ENCODE measurements at places on chromosomes 2 and 18. TPM values are rescaled to one million over a fixed set of nuclear protein-coding genes. Genes with fewer than 3 reads are reported as not detected.

GRCh38 chr2:197672371-197672893 lies 3.0 kb downstream of the RFTN2 start:
- no peak for DNase-seq

KIAA1328 gene
- 8.2 TPM for total RNA-seq

GRCh38 chr2:36971990-36972389 lies 5.7 kb upstream of the STRN start:
- no peak for DNase-seq

BMP10 gene
- not detected for total RNA-seq

ARMC9 gene
- total RNA-seq = 4.0 TPM

MTCL1 gene
- 0.06 TPM for total RNA-seq

GRCh38 chr18:30999887-31000628 lies 42.5 kb downstream of the DSC3 start:
- DNase-seq = no peak

- DNase-seq = no peak
These were observed 11.6 kb upstream of the ACKR3 start for GRCh38 chr2:236558036-236558435.

PPM1B gene
- 40.6 TPM for total RNA-seq

- no peak for DNase-seq
These were observed 50.2 kb upstream of the DTNA start for GRCh38 chr18:34659579-34660517.

DNA sequence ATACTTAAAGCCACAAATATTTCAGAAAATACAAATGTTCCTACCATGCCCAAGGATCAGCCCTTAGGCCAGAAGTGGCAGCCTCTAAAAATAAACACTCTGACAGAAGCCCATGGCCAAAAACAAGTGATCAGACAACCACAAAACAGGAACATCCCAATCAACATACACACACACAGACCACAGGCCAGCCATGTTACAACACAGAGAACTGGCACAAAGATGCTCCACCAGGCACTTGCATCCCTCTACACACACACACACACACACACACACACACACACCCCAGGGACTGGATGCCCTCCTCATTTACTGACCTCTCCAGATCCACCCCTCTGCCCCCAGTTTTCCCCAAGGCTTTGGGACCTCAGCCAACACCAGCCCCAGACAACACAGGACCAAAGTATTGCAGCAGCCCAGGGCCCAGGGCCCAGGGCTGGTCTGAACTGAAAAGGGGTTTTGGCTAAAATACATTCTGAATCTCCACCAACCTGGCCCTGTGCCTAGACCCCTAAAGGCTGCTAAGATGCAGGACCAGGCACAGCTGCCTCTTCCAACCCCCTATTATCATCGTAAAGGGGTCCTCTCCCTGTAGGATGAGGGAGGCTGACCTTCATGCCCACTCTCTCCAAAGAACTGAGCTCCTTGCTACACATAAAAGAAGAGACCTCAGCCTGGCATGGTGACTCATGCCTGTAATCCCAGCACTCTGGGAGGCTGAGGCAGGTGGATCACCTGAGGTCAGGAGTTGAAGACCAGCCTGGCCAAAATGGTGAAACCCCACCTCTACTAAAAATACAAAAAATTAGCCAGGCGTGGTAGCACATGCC lies 151.4 kb downstream of the TNS1 start:
- DNase-seq = no peak

KLHL14 gene
- total RNA-seq = not detected

DNA sequence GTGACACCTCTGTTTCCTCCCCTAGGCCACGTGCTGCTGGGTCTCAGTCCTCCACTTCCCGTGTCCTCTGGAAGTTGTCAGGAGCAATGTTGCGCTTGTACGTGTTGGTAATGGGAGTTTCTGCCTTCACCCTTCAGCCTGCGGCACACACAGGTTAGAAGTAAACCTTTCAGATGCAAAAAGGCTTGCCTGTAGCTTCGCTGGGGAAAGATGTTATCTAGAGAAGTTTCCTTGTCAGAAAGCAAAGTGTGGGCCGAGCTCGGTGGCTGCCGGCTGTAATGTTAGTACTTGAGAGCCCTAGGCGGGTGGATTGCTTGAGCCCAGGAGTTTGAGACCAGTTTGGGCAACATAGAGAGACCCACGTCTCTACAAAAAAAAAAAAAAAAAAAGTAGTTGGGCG lies 16.7 kb downstream of the IL1R2 start:
- no peak for DNase-seq

GRCh38 chr2:46686811-46687210 lies 207.4 kb downstream of the TMEM247 start:
- no peak for DNase-seq

DNA sequence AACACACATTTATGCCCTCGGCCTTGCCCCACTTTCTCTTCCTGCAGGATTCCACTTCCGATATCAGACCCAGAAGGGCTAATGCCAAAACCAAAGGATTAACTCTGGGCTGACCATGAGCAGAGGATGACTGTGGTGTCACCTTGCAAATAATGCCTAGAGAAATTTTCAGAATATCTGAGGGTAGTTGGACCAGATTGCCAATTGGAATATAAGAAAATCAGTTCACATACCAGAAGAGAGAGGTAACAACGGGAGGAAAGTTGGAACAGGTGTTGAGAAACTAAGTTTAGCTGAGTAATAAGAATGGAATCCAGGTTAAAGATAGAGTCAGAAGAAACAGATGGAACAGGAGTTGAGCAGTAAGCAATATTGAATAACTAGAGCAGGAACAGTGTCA lies 232.7 kb upstream of the UBE2E3 start:
- DNase-seq = no peak

DNA sequence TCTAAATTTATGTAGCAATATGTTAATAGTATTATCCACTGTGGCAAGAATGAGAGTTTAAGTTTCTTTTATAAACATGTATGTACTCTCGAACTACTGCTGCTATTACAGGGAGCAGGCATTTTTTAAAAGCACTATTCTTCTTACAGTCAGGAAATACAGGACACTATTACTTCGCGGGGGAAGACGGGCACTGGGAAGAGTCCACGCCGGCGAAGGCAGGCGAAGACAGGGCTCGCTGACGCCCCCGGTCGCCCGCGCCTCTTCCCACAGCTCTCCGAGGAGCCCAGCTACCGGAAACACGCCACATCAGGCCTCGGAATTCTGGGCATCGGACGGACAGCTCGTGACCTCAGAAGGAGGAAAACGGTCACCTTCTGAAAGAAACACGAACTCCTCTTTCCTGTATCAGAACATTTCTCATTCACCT lies 90.2 kb downstream of the FAM161A start:
- DNase-seq = no peak

DNA sequence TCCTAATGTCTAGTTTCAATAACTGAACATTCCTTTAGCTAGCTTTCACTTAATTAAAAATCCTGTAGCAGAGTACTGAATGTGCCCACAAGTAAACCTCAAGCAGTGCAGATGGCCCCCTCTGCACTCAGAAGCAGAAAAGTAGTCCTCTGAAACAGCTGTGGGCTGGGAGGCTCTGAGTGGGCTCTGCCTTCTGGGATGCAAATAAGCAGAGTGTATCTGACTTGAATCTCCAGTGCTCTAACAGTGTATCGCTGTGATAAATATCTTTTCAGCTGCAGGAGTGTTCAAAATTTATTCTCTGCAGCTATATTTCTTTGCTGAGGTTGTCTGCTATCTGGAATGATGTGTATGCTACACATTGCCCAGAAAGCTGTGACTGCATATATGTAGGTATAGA lies 44.8 kb upstream of the SYT4 start:
- no peak for DNase-seq

TUBA3E gene
- not detected for total RNA-seq

DNA sequence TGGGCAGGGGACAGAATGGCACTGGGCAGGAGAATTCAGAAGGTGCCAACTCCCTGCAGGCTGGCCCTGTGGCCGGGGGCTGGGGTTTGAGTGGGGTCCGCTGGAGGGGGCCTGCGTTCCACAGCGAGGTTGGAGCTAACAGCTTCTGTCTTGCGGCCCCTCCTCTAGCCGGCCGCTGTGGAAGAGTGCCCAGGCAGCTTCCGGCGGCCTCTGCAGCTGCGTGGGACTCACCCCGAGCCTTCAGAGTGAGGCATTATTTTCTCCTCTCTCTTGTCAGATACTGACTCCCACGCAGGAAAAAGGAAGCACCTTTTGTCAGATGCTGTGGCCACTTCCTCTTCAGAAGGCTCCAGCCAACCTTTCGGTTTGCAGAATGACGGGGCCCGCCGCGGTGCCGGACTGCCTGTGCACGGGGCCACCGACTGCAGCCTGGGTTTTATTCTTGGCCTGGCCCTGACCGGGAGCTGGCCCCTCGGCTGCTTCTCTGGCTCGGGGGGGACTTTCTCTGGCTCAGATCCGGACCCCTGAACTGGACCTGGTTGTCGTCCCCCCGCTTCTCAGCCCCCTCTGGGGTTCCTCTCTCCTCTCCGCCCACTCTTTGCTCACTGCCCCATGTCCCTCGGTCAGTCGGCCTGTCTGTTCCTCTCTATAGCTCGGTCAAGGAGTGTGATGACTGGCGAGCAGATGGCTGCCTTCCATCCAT lies 40.1 kb downstream of the ARHGAP25 start:
- DNase-seq = peak; percentile 58

- DNase-seq = no peak
These were observed 68.0 kb downstream of the SERPINB8 start for GRCh38 chr18:64037812-64038414.

DNA sequence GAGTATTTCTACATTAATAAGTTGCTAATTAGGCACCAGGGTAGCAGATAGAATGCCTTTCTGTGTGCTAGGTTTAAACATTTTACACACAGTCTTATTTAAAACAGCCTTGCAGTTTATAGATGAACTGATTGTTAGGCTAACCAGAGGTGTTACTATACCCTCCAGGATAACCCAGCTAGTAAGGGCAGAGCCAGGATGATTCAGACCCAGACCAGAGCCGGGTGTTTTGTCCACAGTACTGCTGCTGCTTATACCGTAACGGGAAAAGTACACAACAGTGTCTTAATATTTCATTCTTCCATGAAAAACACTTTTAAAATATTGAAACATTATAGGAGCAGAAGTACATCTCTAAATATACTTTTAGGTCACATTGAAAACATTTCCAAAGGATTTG lies 82.7 kb downstream of the MALT1 start:
- DNase-seq = no peak

- DNase-seq = no peak
These were observed 129.8 kb upstream of the LMAN1 start for GRCh38 chr18:59488899-59489298.

GTF2A1L gene
- not detected for total RNA-seq

DNA sequence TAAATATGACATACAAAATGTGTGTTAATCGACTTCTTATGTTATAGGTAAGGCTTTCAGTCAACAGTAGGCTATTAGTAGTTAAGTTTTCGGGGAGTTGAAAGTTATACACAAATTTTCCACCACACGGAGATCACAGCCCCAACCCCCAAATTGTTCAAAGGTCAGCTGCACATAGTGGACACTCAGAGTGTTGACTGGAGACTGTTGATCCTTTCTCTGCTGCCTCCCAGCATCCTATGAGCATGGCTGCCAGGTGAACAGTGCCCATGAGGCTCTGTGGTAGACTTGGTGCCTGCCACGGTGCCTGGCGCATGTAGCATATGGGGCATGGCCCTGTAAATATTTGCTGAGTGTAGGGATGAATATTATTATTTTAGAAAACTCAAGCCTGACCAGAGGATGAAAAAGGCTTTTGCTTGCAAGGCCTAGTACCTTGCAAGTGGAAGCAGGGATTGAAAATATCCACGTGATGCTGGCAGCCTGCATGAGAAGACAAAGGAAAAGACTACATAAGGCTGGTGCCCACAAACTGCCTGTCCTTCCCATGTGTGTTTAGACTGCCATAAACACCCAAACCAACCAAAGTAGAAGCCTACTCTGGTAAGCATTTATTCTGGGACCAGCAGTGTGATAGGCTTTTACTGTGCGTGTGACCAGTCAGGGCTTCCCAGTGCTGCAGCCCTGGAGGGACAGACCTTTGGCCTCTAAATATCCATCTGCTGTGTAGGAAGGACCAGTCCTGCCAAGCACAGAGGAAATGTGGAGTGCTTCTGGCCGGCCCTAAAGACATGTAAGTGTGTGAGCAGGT lies 226.1 kb downstream of the LDLRAD4 start:
- no peak for DNase-seq
